Anterior cingulate cortex (tissue), 58 donors: ENCODE measurements at places on chromosomes 1 and 21.

GRCh38 chr1:40075266-40075665, 21.8 kb downstream of the PPT1 start:
- no peak for DNase-seq

DNA sequence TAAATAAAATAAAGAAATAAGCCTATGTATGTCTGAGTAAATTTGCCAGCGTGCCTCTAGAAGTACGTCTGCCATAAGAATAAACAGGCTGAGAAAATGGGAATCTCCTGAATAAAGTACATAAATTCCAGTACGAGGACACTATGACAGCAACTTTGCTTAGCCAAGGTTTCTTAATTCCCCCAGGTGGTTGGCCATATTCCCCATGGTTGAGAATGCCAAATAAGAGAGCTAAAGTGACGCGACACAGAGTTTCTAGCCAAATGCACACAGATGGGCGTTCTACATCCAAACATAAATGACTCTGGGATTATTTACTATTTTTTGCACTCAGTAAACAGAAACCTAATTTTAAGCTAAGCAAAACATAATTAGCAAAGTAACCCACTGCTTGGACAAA, 19.5 kb downstream of the KCNH1 start:
- DNase-seq, result no peak

GRCh38 chr1:115929881-115930280, 46.4 kb upstream of the SLC22A15 start:
- no peak for DNase-seq

- no peak for DNase-seq
Observed at GRCh38 chr1:68969441-68969840, 472.6 kb upstream of the DEPDC1 start.

GRCh38 chr1:45621501-45621836, 2.4 kb downstream of the CCDC17 start:
- no peak for DNase-seq

DNA sequence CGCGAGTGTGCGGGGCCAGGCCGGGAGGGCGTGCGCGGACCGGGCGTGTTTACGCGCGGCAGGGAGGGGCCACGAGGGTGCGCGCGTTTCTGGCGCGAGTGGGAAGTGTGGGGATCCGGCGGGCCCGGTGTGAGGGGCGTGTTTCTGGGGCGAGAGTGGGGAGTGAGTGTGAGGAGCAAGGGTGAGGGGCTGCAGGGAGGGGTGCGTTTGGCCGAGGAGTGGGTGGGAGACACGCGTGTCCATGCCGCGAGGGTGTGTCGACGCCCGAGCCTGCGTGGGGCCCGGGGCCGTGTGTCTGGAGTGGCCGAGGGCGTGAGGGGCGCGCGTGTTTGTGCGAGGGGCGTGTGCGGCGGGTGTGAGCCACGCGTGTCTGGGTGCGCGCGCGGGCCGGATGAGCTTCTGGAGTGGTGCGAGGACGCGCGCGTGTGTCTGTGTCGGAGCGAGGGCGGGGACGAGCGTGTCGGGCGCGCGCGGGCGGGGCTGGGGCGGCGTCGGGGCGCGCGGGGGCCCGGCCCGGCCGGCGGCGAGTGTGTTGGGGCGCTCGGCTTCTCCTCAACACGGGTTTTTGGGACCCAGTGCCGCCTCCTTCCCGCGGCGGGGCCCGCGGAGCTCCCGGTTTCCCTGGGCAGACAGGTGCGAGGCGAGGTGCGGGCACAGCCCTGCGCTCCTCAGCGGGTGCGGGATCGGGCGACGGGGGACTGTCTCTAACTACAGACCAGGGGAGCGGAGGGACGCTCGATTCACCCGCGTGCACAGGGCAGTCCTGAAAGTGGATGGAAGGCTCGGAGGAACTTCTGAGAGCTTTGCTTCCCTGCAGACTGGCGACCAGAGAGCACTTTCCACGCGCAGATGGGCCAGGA, 65.8 kb upstream of the VAMP3 start:
- DNase-seq, result peak; percentile 49

DNA sequence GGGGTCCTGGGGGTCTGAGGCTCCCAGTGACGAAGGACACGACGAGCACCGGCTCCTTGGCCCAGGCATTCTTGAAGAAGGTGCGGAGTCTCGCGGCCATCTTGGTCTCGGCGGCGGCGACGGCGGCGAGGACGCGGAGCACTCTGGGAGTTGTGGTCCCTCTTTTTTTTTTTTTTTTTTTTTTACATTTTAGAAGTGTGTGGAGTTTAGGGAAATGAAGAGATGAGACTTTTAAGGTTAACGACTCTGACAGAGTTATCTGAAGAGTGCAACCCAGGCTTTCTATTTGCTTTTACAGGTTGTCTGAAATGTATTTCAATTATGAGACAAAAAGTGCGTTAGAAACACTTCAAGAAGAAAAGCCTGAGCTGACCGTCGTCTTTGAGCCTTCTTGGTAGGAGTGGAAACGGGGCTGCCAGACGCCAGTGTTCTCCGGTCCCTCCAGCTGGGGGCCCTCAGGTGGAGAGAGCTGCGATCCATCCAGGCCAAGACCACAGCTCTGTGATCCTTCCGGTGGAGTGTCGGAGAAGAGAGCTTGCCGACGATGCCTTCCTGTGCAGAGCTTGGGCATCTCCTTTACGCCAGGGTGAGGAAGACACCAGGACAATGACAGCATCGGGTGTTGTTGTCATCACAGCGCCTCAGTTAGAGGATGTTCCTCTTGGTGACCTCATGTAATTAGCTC, 9.7 kb downstream of the OR2B11 start:
- peak; percentile 21 for DNase-seq

DNA sequence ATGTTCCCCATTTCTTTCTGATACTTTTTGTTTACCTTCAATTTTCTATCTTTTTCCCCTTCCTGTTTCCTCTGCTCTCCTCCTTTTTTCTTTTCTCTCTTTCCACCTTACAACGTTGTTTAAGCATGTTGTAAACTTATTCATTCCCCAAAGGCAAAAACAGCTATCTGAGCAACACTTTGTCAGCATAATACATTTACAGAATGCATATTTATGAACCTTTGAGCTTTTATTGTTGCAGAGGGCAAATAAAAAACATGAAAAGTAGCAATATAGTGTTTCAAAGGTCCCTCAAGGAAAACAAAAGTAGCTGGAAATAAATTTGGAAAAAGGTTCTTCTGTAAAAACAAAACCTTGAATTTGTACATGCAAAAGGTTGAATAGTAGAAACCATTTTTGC, 169.5 kb downstream of the ATP6V1G3 start:
- no peak for DNase-seq

DNA sequence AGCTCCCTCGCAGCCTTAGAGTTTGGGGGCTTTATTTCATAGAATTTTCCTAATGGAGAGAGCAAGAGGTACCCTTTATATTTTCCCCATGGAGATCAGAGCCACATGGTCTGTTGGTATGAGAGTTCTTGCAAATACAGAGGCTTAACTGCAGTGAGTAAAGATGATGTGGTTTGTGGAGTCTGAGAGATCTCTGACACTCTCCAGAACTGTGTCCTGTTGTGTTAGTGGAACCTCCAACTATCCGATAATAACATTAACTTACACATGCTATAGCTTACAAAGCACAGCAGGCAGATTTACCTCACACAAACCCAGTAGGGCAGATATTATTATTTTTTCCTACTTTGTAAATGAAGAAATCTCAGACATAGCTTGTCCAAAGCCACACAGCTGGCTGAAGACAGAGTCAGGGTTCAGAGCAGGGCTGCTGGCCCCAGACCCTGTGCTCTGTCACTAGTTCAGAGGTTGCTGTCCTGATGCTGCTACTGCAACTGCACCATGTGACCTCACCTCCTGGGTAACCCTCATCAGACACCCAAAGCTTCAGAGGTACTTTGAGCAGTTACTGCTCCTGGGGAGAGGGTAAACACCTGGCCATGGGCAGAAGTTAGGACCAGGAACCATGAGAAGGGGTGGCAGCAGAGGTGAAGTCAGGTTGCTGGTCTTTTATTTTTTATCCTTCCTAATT, 384.8 kb upstream of the PROX1 start:
- no peak for DNase-seq

DNA sequence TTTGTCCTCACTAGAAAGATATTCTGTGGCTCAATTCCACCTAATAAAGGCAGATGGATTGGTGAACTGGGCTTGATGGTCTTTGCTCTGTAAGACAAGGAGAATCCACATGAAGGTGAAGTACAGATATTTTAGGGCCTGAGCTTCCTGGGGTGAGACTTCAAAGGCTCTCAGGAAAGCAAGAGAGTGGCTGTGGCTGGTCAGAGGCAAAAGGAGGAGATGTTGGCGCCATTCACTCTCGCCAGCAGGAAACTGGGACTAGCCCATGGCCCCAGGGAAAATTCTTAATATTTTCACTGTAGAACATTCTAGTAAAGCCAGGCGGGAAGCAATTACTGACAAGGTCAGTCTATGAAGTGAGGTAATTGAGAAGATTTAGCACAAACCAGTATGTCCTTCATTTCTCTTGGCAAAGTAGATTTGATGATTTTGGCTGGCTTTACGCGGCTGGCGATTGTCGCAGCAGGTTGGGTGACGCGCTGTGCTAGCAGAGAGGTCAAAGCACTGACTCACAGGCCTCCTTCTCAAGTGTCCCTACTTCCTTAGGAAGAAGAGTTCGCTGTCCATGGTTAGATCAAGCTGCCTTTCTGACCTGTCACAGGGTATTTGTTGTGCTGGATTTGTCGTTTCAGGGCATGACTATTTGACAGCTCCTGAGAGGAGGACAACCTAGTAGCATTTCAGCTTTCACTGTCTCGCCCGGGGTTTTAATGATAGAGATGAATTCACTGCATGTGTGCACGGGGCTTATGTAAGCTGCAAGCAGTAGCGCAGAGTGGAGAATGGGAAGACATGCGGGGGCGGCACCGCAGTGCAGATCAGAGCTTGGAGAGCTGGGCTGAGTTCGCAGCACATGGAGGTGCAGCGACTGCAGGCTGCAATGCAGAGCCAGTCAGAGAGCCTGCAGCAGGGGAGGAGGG, 32.7 kb downstream of the XCL1 start:
- peak; percentile 52 for DNase-seq

DNA sequence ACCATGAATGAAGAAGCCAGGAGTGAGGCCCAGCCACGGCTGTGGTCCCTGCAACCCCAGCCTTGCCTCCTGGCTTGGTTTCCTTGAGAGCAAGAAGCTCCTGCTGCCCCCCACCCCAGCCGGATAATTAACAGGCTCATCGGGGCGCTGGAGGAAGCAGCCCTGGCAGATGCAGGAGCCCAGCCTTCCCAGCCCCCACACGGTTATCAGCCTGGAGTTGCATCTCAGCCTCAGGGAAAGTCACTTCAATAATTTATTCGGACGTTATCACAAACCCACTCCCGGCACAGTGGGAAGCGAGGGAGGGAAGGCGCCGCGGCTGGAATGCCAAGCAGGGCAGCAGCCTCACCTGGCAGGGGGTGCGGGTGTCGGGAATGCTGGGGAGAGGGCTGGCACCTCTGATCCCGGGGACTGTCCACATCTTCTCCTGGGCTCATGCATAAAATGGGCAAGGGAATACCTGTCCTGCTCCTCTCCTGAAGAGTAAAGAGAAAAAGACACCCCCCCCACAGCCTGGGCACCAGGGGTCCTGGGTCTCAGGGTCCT, 43.3 kb upstream of the LRP8 start:
- no peak for DNase-seq

- no peak for DNase-seq
Observed at GRCh38 chr1:201282216-201282615, 1.1 kb upstream of the PKP1 start.

- peak; percentile 87 for DNase-seq
Observed at GRCh38 chr1:203278082-203278884, 27.0 kb upstream of the BTG2 start.

GRCh38 chr1:2856066-2856390, 54.5 kb upstream of the TTC34 start:
- no peak for DNase-seq

DNA sequence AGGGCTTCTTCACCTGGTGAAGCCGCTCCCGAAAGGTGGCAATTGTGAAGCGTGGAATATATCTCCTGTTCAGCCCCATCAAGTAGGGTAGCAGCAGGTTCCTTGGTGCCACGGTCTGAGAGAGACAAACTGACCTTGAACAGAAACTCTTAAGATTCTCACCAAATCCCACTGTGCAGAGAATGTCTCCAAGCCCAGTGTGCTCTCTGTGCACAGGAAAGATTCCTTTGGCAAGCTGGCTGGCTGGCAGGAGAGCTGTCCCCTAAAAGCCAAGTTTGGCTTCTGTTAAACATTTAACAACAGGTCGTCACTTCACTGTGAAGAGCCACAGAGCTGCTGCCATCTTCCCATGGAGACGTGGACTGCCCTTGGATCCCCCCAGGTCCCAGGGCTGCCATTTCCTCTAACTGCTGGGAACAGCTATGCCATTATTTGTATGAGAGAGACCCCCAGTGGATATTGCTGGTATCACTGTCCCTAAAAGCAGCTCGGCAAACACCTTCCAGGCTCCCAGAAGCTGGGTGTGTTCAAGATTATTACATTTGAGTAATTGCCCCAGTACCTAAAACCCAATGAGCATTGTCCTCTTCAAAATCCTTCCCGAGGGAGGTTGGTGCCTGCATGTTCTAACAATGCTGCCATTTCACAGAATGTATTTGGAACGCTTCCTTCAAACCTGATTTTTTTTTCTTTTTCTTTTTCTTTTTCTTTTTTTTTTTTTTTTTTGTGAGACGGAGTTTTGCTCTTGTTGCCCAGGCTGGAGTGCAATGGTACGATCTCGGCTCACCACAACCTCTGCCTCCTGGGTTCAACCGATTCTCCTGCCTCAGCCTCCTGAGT, 71.8 kb downstream of the CD58 start:
- DNase-seq, result peak; percentile 51

DNA sequence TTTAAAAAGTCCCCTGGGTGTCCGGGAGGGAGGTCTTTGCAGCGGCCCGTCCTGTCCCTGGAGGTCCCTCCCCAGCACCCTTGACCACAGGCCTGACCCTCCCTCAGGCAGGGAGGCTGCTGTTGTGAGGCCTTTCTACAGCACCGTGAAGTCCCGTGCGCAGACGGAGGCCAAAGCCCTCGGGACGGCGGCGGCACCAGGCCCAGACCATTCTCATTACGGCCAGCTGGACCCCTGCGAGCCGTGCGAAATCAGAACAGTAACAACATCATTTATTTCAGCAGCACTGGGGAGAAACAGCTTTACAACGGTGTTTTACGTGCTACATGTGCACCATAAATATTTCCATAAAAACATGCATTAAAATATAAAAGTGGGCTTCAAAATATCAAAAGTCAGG, 101.4 kb upstream of the ACTRT2 start:
- DNase-seq, result no peak

GRCh38 chr1:191290441-191290840, 812.8 kb upstream of the BRINP3 start:
- no peak for DNase-seq

- no peak for DNase-seq
Observed at GRCh38 chr1:11753555-11754208, 8.3 kb upstream of the C1orf167 start.
